ENCODE measurements at places on chromosomes 2 and 18. TPM values are rescaled to one million over a fixed set of nuclear protein-coding genes. Genes with fewer than 3 reads are reported as not detected.

The ANKRD62 gene
- 0.20 TPM for total RNA-seq

The BOK gene
- total RNA-seq = 72.8 TPM

The CABLES1 gene
- total RNA-seq = 10.0 TPM

The ATIC gene
- 290 TPM for total RNA-seq

The SCN9A gene
- 5.2 TPM for total RNA-seq

The CFAP65 gene
- not detected for total RNA-seq

The LIMS3 gene
- total RNA-seq = 1.4 TPM

The CYBRD1 gene
- total RNA-seq = 132 TPM

The EIF5B gene
- 53.4 TPM for total RNA-seq

The PEX13 gene
- 32.4 TPM for total RNA-seq

The GATA6 gene
- total RNA-seq = 12.3 TPM

The DDX18 gene
- total RNA-seq = 59.8 TPM

The LTBP1 gene
- total RNA-seq = 10.3 TPM

The DPP10 gene
- not detected for total RNA-seq

The M1AP gene
- 7.7 TPM for total RNA-seq

DNA sequence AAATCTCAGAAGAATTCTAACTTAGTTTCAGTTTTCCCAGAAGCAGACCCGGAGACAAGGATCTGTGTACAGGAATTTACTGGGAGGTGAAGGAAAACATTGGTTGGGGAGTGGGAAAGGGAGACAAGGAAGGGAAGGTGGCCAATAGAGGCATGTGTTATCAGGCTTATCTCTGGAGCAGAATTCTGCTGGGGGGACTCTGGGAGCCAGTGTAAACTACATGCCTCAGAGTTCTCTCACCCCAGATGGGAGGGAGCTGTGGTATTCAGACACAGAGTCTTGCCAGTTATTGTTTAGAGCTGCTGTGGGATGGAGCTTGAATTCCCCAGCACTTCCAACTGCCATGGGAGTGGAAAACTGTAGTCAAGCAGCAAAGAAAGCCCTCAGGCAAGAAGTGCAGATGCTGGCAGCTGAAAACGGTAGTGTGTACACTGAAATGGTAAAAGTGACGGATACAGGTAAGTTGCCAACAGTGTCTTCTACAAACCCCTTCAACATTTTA lies 19.0 kb downstream of the DNPEP start:
- peak; percentile 46 for DNase-seq

GRCh38 chr2:230893338-230893737 lies 28.6 kb downstream of the ITM2C start:
- no peak for DNase-seq

DNA sequence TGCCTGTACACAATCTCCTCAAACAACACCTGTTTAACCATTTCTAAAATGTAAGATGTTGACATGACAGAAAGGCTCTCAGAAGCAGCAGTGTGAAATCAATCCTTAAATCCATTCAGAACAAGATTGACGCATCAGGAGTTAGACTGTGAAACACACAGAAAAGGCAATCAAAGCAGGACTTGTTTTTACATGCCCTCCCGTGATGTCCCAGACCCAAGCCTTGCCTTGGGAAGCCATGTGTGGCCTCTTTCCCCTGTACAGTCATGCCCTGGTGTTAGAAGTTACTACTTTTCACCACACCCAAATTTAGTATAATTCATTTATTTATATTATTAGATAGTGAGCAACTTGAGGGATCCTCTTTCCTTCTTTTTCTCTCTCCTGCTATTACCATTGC lies 115.7 kb downstream of the NCKAP5 start:
- DNase-seq = no peak

DNA sequence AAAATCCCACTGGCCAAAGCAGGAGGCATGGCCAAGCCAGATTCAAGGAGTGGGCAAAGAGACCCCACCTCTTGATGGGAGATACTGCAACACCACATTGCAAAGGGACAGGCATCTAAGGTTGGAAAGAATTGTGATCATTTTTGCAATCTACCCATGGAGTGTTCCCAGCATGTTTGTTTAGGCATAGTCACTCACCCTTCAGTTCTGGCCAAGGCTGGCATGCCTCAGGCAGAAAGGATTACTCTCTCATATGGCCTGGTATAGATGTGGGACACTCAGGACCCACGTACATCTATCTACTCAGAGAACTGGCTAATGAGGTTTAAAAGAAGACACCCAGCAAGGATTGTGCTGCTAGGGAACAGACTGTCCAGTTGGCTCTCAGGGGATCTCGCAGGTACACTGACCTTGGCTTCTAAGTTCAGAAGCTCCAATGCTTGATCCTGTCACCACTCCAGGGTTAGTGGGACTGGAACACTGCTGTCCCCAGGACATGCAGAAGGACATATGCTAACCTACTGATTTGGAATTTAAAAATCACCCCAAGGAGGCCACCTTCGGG lies 183.7 kb downstream of the KLHL29 start:
- no peak for DNase-seq

GRCh38 chr2:151261977-151262291 lies 271 bp upstream of the RBM43 start:
- no peak for DNase-seq

DNA sequence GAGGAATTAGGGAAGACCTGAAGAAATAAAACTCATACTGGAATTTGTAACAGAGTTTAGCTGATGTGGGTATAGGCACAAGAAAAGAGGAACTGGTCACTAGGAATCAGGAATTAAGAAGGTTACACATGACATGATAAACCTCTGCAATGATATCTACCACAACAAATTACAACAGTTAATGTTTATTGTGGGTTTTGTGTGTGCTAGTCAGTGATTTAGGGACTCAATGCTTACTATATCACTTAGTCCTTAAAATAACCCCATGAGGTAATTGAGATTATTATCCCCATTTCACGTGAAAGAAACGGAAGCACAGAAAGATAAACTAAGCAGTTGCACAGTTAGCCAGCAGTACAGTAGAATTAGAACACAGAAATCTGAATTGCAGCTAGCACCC lies 415.8 kb upstream of the ZEB2 start:
- no peak for DNase-seq

DNA sequence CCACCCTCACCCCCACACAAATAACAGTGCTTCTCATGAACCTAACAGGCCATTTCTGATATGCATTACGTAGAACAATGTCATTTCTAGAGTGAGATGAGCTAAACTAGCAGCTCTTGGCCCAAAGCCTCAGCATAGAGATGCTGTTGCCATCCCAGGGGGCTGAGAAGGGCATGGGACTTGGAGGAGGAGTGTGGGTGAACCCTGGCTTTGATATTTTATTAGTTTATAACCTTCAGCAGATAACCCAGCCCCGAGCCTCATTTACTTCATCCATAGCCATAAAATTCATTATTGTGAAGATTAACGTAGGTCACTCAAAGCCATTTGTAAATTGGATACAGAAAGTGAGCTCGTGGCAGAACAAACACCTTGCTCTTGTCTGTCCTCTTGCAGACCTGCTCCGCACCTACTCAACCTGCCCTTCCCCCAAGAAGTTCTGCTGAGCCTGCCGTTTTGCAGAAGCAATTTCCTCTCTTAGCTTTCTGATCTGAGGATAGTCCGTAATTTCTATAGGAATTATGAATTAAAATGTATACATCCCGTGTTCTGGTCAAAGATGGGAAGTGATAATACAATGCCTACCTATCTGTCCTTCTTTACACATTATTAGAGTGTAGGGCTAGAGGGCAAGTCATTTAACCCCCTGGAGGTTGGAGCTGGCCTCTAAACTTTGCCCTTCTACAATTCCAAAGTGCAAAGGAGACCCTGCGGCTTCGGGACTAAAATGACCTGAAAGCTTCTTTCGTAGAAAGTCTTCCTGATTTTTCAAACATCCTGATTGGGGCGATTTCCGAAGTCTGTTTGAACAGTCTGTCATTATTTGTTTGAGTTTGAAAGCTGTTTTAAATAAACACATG lies 187.4 kb downstream of the BCL2 start:
- DNase-seq = no peak

GRCh38 chr18:10113121-10114022 lies 199.6 kb downstream of the VAPA start:
- DNase-seq = no peak

DNA sequence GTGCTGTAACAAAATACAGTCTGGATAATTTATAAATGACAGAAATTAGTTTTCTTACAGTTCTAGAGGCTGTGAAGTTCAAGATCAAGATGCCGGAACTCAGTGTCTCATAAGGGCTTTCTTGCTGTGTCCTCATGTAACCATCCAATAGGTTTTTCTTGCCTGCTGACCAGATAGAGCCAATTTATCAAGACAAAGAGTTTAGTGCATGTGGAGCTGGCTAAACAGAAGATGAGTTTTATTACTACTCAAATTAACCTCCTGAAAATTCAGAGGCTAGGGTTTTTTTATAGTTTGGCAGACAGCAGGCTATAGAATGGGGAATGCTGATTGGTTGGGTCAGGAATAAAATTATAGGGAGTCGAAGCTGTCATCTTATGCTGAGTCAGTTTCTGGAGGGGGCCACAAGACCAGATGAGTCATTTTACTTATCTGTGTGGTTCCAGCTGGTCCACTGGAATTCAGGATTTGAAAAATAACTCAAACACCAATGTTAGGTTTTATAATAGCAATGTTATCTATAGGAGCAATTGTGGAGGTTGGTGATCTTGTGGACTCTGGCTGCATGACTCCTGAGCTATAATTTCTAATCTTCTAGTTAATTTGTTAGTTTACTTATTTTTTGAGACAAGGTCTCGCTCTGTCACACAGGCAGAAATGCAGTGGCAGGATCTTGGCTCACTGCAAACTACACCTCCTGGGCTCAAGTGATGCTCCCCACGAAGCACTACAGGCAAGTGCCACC lies 3.2 kb upstream of the PDK1 start:
- DNase-seq = no peak

DNA sequence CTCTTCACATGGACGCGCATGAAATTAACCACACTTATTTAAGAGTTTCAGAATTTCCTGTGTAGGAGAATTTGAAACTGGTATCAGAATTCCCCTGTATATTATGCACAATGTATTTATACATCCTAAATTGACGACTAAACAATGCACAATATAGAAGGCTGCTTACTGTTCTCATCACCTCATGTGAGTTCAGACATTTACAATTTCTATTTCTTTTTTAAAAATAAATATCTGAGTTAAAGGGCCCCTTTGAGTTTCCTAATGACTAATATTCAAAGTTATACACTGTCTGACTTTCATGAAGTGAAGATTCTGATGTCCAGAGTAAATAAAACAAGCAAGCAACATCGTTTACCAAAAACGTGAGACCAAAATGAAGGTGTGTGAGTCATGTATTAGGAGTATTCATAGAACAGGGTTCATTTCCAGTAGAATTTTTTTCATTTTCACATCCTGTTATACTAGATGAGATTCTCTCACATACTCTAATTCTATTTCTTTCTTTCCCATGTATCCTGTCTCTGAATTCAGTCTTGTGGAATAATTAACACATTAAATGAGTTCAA lies 406.2 kb downstream of the NUP35 start:
- no peak for DNase-seq

DNA sequence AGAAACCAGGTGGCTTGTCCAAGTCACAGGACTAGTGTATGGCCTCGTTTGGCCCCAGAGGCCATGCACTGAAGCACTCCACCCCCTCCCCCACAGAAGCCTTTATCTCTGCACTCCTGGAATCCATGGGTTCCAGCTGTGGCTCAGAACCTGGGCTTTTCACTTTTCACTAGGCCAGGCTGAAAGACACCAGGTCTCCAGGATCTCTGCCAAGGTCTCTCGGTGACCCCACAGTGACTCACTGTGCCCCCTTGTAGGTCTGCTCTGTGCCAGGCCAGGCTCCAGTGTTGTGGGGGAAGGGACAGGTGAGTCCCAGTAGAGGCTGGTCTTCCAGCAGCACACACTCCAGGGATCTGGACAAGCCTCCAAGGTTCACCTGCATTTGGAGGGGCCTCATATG lies 31.0 kb upstream of the GLI2 start:
- no peak for DNase-seq

GRCh38 chr18:74259347-74259746 lies 32.4 kb downstream of the CYB5A start:
- no peak for DNase-seq

GRCh38 chr18:78770139-78770822 lies 209.3 kb upstream of the SALL3 start:
- no peak for DNase-seq

GRCh38 chr2:223950448-223951347 lies 5.6 kb upstream of the WDFY1 start:
- peak; percentile 47 for DNase-seq

- DNase-seq = peak; percentile 78
Observed at GRCh38 chr2:39546937-39547336, 109.9 kb upstream of the MAP4K3 start.

- DNase-seq = no peak
Observed at GRCh38 chr2:64770137-64770780, 116.5 kb upstream of the SERTAD2 start.

GRCh38 chr2:75416420-75417342 lies 144.1 kb downstream of the EVA1A start:
- DNase-seq = no peak

DNA sequence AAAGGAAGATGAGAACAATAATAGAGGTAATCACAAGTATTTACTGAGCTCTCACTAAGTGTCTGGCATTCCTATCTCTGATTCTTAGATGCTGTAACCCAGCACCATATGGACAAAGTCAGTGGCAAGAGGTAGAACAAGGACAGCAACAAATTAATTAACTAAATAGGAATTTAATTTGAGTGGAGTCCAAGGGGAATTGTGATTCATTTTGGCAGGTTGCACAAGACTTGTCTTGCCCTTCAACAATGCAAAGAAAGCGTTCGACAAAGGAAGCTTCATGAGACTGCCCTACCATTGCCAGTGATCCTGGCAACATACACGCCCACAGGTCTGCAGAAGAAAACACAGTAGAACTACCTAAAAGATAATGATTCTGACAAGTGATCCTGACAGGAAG lies 221.6 kb downstream of the RBM43 start:
- DNase-seq = no peak

GRCh38 chr2:88114889-88115288 lies 13.0 kb downstream of the FABP1 start:
- no peak for DNase-seq

GRCh38 chr18:12885500-12885899 lies 1.5 kb upstream of the PTPN2 start:
- DNase-seq = no peak

- DNase-seq = no peak
Observed at GRCh38 chr2:60623040-60623439, 69.6 kb upstream of the BCL11A start.

DNA sequence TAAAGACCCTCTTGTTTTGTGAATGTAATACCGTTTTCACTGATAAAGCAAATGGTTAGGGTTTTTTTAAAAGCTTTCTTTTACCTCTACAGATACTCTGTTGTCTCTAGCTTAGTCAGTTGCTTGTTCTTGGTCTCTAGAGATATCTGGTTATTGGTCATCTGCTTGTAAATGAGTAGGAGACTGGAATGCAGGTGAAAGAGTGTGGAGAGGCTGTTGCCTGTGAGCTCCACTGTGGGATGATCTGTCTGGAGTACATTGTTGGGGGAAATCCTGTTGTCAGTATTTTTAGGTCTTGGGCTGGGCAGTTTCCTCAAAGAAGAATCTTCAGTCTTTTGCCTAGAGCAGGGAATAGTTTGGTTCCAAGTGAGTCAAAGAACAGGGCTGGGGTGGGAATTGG lies 67.7 kb downstream of the SMCHD1 start:
- no peak for DNase-seq

GRCh38 chr2:180890781-180891180 lies 89.6 kb upstream of the UBE2E3 start:
- no peak for DNase-seq
